AG04449 (cell line): ENCODE measurements at places on chromosomes 4 and X.

DNA sequence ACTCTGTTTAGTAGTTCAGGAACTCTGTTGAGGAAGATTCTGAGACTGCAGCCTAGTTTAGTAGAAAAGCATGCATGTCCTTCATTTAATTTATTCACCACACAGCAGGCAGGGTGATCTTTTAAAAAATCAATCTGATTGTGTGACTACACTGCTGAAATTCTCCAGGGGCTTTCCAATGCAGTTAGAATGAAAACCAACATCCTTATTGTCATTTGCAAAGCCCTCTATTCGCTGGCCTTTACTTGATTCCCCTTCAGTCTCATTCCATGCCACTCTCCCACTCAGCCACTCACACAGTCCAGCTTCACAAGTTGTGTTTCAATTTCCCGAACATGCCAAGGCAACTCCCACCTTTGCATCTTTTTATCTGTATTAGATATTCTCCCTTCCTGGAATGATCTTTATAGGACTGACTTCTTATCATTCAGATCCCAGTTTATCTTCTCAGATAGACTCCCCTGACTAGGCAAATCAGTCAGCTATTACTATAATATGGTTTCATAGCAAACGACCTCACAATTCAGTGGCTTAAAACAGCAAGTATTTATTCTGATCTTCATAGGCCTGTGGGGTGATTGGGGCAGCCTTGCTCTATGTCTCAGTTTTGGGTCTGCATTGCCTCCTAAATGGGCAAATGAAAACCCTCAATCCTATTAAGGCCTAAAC lies 21.3 kb upstream of the FTHL17 start:
- no peak for DNase-seq

DNA sequence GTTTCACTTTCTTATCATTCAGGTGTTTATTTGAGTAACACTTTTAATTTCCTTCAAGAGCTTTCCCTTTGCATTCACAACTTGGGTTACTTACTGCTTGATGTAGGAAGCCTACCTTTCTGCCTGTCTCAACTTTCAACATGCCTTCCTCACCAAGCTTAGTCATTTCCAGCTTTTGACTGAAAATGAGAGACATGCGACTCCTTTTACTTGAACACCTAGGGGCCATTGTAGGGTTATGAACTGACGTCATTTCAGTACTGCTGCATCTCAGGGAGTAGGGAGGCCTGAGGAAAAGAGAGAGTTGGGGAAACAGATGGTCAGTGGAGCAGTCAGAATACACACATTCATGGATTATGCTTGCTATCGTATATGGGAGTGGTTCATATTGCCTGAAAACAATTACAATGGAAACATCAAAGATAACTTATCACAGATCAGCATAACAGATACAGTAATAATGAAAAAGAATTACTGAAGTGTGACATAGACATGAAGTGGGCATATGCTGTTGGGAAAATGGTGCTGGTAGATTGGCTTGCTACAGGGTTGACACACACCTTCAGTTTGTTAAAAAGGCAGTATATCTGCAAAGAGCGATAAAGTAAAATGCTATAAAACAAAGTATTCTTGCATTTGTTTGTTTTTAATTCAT lies 25.7 kb downstream of the USP53 start:
- DNase-seq, result no peak

- DNase-seq, result no peak
Observed at GRCh38 chrX:54944816-54945215, 24.2 kb downstream of the TRO start.

- no peak for DNase-seq
Observed at GRCh38 chr4:123443401-123444289, 47.0 kb downstream of the SPRY1 start.

DNA sequence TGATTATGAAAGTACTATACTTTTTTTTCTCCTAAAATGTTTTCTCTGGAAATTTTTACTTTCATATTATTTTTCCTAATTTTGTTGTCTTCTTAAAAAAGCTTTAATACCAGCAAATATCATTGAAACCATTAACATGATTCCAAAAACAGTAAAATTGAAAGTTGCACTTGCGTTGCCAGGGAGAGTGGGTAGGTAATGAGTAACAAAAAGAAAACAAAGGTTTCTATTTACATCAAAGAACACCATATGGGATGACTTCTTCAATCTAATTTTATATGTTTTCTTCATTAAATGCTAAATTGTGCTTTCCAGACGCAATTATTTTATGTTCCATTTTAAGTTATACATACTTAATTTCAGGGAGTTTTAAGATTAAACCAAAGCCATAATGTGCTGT lies 108.3 kb upstream of the VCX2 start:
- DNase-seq, result no peak
